Suprapubic skin (tissue), 4 donors: ENCODE measurements at places on chromosomes 5 and 9. TPM values are rescaled to one million over a fixed set of nuclear protein-coding genes. Genes with fewer than 3 reads are reported as not detected.

DNA sequence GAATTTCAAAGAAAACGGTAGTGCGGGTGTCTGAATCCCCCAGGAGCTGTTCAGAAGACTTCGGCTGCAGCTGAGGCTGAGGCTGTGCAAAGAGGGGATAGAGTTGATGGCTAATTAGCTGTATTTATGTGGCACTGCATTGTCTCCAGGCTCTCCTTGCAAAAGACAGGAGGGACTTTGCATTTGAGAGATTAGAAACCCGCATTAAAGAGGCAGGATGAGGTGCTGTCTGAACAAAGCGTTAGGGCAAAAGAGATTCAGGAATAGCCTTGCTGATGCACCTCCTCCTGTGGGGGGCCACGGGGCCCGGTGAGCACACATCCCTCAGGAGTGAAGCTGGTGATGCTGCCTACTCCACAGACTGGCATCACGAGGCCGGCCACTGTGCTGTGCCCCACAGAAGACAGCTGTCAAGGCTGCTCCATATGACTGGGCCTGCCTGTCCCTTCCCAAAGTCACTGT, 343.6 kb upstream of the DAP start:
- H3K27ac ChIP-seq: no peak overlapping the region
- H3K4me1 ChIP-seq: no peaks in the 10 kb centered on the region

- H3K4me1 ChIP-seq: peaks cover 68% of the 10 kb centered on the region
- H3K27me3 ChIP-seq: no peaks in the 10 kb centered on the region
- H3K4me3 ChIP-seq: no peak overlapping the region
- H3K36me3 ChIP-seq: peaks cover 13% of the 10 kb centered on the region
These were observed 3.2 kb downstream of the RAB24 start for GRCh38 chr5:177300236-177300880.

AK8 gene
- 2.1 TPM for total RNA-seq

GRCh38 chr5:151082282-151082902, 1.6 kb upstream of the TNIP1 start:
- no peaks in the 10 kb centered on the region for H3K27me3 ChIP-seq
- peak overlapping the region; percentile 95 for H3K27ac ChIP-seq
- H3K36me3 ChIP-seq: peaks cover 7% of the 10 kb centered on the region
- peaks cover 83% of the 10 kb centered on the region for H3K4me1 ChIP-seq
- DNase-seq: no peak

FOXD4L3 gene
- total RNA-seq: 0.36 TPM

RELL2 gene
- 9.0 TPM for total RNA-seq

LTC4S gene
- 7.9 TPM for total RNA-seq

DNA sequence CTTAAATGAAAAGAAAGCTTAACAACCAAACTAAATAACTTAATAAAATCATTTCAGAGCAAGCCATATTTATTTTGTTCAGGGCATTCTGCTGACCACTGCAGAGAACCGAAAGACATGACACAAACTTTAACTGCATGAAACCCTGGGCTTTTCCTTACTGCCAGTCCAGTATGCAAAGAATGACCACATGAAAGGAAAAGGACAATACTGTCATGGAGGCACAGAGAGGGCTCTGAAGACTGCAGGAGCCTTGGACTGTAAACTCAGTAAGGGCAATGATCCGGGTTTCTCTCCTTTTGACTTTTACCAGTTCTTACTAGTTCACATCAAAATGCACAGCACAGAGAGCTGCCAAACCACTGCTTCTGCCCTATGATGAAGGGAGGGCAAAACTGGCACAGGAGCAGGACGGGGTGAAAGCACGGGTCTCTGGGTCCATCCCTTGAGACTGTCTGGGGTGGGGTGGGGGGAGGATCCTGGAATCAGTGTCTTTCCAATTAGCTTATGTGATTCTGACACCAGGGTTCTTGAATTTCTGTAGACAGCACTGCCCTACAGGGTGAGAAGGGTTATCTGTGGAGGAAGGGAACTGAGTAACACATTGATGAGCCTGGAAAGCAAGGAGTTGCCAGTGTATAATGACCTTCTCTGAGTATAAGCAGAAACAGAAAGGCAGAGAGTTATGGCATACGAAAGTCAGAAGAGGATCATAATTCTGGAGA, 44.7 kb downstream of the RNF130 start:
- H3K4me1 ChIP-seq: no peaks in the 10 kb centered on the region
- H3K36me3 ChIP-seq: no peaks in the 10 kb centered on the region
- no peak overlapping the region for H3K4me3 ChIP-seq
- H3K27me3 ChIP-seq: no peaks in the 10 kb centered on the region
- H3K27ac ChIP-seq: peak overlapping the region; percentile 0

GRCh38 chr5:37988454-37989046, 148.7 kb upstream of the GDNF start:
- no peaks in the 10 kb centered on the region for H3K36me3 ChIP-seq
- H3K4me3 ChIP-seq: no peak overlapping the region
- H3K27ac ChIP-seq: no peak overlapping the region
- no peaks in the 10 kb centered on the region for H3K4me1 ChIP-seq
- DNase-seq: no peak
- no peaks in the 10 kb centered on the region for H3K27me3 ChIP-seq

DNA sequence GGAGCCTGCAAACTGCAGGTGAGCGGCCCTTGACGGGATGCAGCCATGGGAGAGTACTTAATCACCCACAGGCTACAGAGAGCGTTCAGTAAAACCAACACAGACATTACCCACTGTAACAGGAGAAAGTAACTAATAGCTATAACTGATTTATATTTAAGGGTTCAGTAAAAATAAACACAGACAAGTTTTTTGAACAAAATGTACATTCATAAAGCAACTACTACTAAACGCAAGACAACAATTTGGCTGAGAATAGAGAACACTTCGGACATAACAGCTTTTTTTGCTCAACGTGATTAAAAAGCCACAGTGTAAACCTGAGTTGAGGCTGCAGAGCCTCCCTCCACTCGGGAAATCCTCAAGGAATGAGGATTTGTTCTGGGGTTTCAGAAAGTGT, 61.7 kb downstream of the LIFR start:
- H3K4me3 ChIP-seq: no peak overlapping the region
- H3K27me3 ChIP-seq: no peaks in the 10 kb centered on the region
- no peak for DNase-seq
- no peaks in the 10 kb centered on the region for H3K4me1 ChIP-seq
- peaks cover 38% of the 10 kb centered on the region for H3K36me3 ChIP-seq
